ENCODE measurements at places on chromosomes 5 and 9. TPM values are rescaled to one million over a fixed set of nuclear protein-coding genes. Genes with fewer than 3 reads are reported as not detected.

DNA sequence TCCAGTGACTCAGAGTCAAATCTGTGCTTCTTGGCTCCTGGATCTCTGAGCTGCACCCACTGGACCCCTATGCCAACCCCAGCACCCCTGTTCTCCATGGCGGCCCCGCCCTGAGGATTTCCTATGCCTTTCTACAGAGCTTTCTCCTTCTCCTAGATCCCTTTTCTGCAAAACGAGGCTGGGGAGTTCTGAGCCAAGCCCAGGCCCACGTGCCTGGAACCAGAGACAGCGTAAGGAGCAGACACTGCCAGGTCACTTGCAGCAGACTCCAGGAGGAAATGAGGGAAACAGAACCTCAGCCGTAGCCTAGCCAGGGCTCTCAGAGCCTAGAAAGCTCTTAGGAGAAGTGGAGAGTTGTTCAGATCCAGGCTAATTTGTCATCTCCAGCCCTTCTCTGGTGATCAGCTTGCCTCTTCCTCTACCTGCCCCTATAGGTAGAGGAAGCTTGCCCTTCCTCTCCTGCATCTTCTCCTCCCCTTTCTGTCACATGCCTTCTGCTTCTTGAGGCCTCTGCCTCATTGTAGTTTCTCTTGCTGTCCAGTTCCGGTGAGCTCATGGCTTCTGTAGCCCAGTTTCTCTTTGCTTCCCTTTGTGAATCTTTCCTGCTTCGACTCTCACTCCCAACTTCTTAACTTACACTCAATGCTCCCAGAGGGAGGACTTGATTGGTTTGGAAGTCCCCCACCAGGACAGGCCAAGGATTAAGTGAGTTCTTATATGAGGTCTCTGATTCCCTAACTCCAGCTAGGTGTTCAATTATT is 163.4 kb downstream of the RGS3 start:
- peak; percentile 60 for DNase-seq

DNA sequence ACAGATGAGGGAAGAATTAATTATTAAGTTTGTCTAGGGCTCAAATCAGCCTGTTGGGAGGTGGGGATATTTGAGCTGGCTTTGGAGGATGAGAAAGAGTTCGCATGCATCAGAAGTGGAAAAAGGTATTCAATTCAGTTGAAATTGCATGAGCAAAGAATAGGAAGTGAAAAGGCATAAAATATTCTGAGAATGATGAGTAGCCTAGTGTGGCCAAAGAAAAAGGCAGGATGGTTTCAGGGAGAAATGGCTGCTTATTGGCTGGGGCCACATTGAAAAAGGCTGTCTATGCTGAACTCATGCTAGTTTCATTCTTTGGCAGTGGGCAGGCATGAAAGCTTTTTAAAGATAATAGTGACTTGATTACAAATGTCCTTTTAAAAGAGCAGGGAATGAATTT is 235.4 kb upstream of the RIOK2 start:
- no peak for DNase-seq

GRCh38 chr5:179610109-179610902 is 13.2 kb downstream of the HNRNPH1 start:
- DNase-seq = no peak

DNA sequence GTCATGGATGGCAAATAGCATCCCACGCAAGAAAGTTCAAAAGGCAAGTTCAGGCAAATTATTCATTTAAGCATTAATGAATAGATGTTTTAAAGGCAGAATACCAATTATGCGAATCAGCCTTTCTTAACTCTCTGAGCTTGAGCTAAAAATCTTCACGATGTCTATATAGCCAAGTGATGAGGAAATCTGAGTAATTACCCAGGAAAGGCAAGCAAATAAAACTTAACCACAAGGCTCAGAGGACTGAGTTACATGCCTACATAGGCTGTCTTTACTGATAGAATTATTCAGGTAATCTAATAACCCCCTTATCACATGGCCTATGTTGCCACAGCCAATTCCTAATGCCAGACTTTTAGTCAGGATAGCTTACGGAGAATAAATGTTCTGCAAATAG is 120.8 kb upstream of the MTAP start:
- no peak for DNase-seq

- no peak for DNase-seq
Measured at GRCh38 chr9:135664266-135664665, 1.2 kb downstream of the LCN9 start.

GRCh38 chr5:159400476-159400875 is 70.2 kb upstream of the IL12B start:
- DNase-seq = no peak

- DNase-seq = no peak
Measured at GRCh38 chr5:71751422-71751821, 32.3 kb downstream of the CARTPT start.

- no peak for DNase-seq
Measured at GRCh38 chr9:38343552-38343951, 49.0 kb upstream of the ALDH1B1 start.

DNA sequence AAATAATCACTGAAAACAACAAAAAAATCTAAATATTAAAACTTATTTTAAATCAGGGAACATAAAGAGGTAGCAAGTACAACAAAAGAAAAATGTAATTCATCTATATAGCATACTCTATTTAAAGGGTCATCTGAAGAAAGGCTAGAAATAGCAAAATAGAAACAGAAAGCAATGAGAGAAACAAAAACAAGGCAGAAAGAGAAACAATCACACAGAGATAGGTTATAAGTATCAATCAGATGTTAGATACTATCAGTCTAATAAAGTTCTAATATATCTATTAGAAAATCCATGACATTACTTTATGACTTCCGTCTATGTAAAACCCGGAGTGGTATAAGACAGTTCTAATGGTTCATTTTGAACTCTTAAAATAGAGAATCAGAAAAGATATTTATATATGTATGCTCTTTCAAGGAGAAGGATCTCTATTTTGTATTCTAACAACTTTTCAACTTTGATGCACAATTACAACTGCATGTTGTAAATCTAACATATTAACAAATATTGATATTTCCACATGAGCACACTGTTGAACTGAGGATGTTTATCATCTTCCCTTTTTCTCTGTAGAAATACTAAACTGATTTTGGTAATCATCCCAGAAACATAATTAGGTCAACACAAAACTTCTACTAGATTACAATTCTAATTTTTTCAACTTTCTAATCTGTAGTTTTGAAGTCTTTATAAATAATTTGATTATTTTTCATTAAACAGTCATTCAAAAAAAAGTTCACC is 15.8 kb downstream of the RICTOR start:
- no peak for DNase-seq

GRCh38 chr9:34123682-34124081 is 2.8 kb downstream of the DCAF12 start:
- peak; percentile 22 for DNase-seq

DNA sequence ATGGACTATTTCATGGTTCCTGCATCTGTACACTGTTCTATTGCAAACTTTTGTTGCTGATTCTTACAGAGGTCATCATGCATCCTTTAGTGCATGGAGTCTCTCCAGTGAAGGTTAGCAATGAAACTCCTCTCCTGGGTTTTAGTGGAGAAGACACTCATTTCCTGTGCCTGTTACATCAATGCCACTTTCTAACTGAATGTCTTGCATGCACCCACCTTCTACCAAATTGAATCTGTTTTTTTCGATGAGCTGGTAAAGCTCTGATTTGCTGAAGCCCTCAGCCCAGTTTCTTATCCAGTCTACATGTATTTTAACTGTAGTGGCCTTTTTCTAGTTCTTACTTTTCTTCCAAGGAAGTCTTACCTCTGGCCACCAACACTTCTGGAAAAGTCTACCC is 591.8 kb upstream of the ADAMTS16 start:
- DNase-seq = no peak

GRCh38 chr9:130187523-130187846 is 15.3 kb downstream of the NCS1 start:
- DNase-seq = no peak

DNA sequence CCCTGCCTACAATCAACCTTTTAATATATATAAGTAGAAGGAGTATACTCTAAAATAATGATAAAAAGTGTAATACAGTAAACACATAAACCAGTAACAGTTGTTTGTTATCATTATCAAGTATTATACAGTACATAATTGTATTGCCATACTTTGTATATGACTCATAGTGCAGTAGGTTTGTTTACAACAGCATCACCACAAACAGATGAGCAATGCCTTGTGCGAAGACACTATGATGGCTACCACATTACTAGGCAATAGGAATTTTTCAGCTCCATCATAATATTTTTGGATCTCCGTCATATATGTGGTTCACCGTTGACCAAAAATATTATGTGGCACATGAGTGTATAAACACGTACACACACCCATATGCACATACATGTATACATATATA is 69.7 kb upstream of the APC start:
- DNase-seq = no peak

- DNase-seq = no peak
Measured at GRCh38 chr9:83299571-83299970, 236.6 kb upstream of the RASEF start.

Gene CDKN2B-AS1
- 0.30 TPM for total RNA-seq

Gene ADRB2
- total RNA-seq = 3.9 TPM

Gene FOXD4L6
- not detected for total RNA-seq

Gene ALDH1A1
- total RNA-seq = 21.1 TPM

Gene CCDC112
- 4.9 TPM for total RNA-seq

Gene ODF2
- total RNA-seq = 13.8 TPM

Gene OTP
- total RNA-seq = not detected

Gene MTMR12
- 19.1 TPM for total RNA-seq

Gene GRM6
- total RNA-seq = not detected

Gene PGM5
- total RNA-seq = 216 TPM
